Activated gamma-delta T cell (primary cell): ENCODE measurements at places on chromosomes 5 and 9.

DNA sequence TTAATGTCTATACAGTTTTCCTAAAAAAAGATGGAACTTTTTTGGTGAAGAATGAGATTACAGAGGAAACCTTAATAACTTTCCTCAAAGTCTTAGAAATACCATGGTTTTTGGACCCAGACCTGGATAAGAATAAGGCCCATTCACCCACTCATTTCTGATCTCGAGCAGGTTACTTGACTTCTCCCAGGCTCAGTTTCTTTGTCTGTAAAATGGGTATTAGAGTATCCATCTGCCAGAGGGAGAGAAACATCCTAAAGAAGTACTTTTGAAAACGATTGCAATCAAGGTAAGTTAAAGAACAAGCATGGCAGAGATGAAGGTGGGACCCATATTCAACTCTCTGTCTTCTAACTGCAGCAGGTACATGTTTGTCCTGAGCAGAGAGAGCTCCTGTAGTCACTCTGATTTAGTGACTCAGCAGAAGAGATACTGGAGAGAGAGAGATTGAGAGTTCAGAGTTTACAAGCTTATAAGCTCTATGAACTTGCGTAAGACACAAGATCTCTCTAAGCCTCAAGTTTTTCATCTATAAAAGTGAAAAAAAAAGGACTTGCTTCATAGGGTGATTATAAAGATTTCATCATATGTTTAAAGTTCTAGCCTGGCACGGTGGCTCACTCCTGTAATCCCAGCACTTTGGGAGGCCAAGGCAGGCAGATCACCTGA, 379.4 kb upstream of the SGCD start:
- no peak for DNase-seq

DNA sequence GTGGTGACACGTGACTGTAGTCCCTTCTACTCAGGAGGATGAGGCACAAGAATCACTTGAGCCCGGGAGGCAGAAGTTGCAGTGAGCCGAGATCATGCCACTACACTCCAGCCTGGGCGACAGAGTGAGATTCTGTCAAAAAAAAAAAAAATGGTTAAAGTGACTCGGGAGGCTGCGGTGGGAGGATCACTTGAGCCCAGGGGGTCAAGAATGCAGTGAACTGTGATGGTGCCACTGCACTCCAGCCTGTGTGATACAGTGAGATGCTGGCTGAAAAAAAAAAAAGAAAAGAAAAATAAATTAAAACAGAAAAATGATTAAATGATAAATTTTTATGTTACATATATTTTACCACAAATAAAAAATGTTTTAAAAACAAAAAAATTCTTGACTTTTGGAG, 51.9 kb downstream of the KLF4 start:
- no peak for DNase-seq

DNA sequence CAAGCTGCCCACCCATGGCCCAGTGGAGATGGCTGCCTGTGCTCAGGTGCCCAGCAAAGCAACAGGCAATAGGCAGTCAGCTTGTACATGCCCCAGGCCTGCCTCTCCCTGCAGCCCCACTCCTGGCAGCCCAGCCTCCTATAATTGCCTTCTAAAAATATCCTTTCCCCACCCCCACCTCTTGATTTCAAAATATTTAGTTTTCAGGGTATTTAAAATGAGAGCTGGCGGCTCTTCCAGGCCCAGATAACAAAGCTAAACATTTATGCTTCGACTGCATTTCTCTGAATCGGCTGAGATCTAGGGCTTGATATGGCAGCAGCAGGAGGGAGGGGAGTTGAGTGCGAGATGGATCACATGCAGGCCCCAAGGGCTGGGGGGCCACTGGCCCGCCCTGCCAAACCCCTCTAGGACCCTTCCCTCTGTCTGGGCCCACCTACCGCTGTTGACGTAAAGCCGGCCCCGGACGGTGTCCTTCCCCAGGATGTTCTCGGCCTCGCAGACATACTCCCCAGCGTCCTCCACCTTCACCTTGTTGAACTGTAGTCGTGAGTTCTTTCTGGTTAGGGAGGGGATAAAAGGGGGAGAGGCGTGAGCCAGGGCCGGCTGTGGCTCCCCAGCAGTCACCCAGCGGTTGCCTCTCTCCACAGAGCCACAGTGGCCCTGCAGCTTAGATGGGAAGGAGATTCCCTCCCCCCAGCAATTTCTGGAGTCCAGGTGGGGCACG, 85.0 kb downstream of the PSD2 start:
- DNase-seq, result no peak

- DNase-seq, result no peak
These were observed 48.0 kb upstream of the CEP78 start for GRCh38 chr9:78187763-78188484.

DNA sequence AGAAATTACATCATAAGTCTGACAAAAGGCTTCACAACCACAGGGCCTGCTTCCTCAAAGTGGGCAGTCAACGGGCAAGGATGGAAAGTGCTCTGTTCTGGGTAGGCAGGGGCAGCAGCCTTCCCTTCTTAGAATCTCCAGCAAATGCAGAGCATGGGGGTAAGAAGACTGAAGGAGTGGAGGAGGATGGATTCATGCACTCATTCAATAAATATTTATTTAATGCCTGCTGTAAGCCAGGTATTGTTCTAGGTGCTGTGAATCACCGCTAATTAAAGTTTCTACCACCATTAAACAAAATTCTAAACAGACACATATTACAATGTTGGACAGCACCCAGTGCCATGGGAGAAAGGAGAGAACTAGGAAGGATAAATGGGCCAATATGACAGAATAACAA, 195.6 kb downstream of the ELAVL2 start:
- DNase-seq, result no peak

GRCh38 chr5:73808911-73809310, 182.9 kb downstream of the ARHGEF28 start:
- no peak for DNase-seq

GRCh38 chr5:62115014-62115413, 191.0 kb upstream of the KIF2A start:
- DNase-seq, result no peak

DNA sequence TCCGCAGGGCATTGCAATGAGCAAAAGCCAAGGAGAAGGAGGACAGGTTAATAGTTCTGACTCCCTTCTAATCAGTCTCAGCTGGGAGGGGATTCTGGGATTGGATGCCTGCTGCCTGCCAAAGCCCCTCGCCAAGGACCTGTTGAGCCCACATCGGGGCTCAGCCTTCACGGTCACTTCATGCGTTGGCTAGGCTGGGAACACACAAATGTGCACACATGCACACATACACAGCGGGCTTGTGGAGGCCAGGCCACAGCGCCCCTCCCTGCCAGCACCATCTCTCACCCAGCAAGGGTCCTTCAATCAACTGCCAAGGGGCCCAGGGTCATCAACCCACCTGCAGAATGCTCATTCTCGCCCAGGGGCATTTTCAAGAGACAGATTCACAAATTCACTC, 113.9 kb downstream of the C5orf15 start:
- DNase-seq, result no peak

DNA sequence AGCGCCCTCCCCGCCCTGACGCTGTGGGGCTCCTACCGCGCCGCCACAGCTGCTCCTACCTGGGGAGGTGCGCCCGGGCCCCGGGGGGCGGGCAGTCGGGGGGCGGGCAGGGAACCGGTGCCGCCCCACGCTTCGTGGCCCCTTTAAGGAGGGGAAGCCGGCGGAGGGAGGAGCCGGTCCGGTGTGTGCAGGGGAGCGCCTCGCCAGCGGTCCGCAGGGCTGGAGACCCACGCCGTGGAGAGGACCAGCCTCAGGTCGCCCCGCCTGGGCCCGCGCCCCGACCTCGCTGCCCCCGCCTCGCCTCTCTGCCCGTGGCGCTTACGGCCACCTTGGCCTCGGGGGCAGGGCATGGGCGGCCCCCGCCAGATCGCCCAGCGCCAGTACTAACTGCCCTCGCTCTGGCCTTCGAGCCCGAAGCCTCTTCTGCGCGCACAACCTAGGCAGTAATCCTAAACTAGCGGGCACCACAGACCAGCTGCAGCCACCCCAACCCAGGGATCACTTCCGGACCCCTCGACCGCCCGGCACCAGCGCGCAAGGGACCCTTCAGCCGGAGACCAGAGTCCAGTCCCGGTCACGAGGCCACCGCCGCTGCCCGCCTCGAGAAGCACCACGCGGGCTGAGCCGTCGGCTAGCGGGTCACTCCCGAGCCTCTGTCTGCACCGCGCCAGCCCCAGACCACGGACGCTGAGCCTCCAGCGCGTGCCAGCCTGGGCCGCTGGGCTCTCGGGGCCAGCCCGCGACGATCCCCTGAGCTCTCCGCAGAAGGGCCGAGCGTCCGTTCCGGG, at the start of gene FOXE1:
Gene FOXE1 (plus strand): TSS at position 171 of the 788 bp plus-strand sequence. CDS start 689 bp downstream, outside the sequence.
- no peak for DNase-seq

GRCh38 chr5:122102825-122103224, 24.8 kb upstream of the LOX start:
- no peak for DNase-seq

DNA sequence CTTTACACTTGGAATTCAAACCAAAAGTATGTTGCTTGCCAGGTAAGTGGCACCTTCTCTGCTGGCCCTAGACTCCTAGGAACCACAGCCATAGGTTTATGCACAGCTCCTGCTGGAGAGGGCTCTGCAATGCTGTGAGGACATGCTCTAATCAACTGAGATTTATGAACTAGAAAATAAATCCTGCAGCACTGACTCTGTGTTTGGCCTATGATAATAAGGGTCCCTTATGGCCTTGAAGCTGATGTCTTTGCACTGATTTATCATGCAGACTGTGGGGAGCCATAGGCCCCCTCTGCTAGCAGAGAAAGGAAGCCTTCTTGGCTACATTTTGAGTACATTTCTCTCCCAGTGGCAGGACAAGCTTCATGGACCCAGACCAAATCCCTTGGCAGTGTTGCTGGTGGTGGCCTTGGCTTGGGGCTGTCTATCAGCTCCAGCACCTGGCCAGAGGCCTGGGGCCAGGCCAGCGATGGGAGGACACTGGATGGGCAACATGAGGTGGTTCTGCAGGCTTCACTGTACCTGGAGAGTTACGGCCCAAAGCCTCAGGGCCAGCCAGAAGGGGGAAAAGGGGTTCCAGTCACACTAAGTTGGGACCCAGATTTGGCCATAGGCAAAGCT, 178.0 kb downstream of the SEMA6A start:
- DNase-seq, result no peak

DNA sequence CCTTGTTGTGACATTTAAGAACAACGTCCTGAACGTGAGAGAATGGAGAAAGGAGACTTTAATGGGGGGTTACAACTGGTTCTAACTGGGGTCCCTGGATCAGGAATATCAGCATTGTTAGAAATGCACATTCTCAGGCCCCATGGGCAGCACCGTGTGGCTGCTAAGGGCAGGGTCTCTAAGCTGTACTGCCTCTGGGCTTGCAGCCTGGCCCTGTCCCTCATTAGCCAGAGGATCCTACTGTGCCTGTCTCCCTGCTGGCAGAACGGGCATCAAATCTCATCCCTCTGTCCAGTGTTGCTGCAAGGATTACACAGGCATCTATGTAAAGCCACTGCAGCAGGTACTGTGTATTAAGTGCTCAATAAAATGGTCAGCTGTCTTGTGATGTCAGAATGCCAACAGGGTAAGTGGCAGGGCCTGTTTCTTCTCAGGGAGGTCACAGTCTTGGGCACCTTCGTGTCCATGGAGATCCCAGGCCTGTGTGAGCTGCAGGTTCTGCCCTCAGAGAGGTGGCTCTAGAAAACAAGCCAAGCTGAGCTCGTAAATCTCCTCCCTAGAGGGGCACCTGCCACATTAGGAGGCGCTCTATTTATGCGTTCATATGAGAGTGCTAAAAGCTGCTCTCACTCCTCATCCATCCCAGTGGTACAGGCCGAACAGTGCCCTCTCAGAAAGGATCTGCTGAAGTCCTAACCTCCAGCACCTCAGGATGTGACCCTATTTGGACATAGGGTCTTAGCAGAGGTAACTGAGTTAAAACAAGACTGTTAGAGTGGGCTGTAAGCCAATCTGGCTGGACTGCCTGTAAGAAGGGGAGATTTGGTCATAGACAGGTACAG, 210.5 kb downstream of the GADD45G start:
- DNase-seq, result no peak
